HT-29 (cell line): ENCODE measurements at places on chromosomes 7 and 10. TPM values are rescaled to one million over a fixed set of nuclear protein-coding genes. Genes with fewer than 3 reads are reported as not detected.

GRCh38 chr7:114789161-114789560, 132.7 kb upstream of the MDFIC start:
- DNase-seq: no peak

GRCh38 chr10:132938472-132939339, 3.7 kb downstream of the CFAP46 start:
- DNase-seq: peak; percentile 30

GRCh38 chr7:78121888-78122287, 323.3 kb downstream of the PHTF2 start:
- DNase-seq: no peak

DNA sequence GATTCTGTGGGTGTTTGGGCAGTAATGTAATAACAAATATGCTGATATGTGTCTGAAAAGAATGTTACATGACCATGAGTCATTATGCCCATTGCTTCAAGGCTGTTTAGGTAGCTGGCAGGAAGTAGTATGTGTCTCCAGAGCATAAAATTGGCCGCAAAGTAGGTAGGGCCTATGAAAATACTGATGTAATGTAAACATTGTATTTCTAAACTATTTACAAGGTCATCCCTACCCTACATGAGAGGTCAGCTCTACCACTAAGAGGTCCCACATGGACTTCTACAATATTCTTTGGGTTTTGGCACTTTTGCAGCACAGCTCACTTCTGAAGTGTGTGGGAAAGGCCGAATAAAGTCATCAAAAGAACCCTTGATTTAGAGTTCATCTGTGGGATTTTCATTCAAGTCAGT, 301.9 kb downstream of the AHR start:
- DNase-seq: no peak

Gene FUOM
- total RNA-seq: 59.7 and 60.8 TPM in 2 replicates

Gene CNPY1
- total RNA-seq: not detected in 2 replicates

DNA sequence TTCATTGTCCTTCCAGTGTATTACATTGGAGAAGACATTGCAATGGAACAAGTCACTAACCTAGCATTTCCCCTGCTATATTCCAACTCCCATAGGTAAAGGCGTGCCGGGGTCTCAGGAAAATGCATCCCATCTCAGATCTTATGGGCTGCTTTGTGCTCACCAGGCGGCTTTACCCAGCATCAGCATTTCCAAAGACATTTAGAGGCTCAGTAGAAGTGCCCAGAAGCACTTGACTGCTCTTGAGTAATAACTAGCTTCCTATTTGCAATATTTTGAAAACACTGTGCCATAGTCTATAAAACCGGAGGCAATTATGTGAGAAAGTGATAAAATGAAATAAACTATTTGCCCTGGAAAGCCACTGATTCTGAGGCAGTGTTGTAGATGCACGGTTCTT, 415.0 kb upstream of the NPVF start:
- DNase-seq: no peak

Gene OGDHL
- 0.08 and 0.18 TPM in 2 replicates for total RNA-seq

Gene OR2A1
- total RNA-seq: not detected in 2 replicates

Gene UPK3B
- total RNA-seq: 96.8 and 102 TPM in 2 replicates

Gene LRIT1
- total RNA-seq: not detected in 2 replicates

- DNase-seq: peak; percentile 33
Observed at GRCh38 chr10:60480865-60481563, 91.3 kb upstream of the ANK3 start.

DNA sequence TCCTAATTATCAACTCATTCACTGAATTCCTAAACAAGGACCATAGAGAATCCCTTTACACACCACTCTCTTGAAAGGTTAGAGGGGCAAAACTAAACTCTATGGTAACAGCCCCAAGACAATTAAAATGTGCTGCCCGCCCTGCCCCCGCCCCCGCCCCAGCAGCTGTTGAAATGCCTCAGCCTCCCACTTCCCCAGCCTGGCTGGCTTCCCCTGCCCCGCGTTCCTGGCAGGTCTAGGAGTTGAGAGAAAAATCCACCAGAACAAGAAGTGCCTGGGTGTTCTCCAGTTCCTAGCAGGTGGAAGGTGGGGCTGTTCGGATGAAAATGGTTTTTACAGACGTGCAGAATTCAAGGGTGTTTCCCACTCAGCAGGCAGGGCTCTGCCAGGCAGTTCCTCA, 109.5 kb upstream of the ZEB1 start:
- DNase-seq: no peak

Gene ZNF804B
- not detected in 2 replicates for total RNA-seq

GRCh38 chr7:115704884-115705283, 325.7 kb downstream of the TFEC start:
- no peak for DNase-seq

GRCh38 chr10:132390170-132390920, 6.7 kb upstream of the PWWP2B start:
- DNase-seq: no peak

GRCh38 chr10:74642901-74643595, 183.4 kb upstream of the KAT6B start:
- DNase-seq: peak; percentile 9

Gene FRMPD2
- total RNA-seq: not detected in 2 replicates

- DNase-seq: no peak
Observed at GRCh38 chr7:27129729-27130539, 623 bp downstream of the HOXA4 start.

- DNase-seq: no peak
Observed at GRCh38 chr10:1628757-1629156, 108.6 kb downstream of the ADARB2 start.

Gene WNT2
- not detected in 2 replicates for total RNA-seq

DNA sequence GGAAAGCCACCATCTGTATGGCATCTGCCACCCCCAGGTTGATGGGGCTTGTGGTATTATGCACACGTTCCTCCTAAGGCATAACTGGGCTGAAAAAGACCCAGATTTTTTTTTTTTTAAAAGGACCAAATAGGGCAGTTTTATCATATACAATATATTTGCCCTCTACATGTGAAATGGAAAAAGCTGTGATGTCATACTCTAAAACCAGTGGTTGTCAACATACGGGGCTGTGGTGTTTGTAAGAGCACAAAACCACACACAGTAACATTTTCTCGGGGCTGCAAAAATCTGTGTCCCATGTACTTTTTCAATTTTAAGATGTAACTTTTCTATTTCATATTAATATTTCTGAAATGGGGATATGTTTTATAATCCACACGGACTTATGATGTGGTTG, 34.9 kb downstream of the FAM171A1 start:
- no peak for DNase-seq

DNA sequence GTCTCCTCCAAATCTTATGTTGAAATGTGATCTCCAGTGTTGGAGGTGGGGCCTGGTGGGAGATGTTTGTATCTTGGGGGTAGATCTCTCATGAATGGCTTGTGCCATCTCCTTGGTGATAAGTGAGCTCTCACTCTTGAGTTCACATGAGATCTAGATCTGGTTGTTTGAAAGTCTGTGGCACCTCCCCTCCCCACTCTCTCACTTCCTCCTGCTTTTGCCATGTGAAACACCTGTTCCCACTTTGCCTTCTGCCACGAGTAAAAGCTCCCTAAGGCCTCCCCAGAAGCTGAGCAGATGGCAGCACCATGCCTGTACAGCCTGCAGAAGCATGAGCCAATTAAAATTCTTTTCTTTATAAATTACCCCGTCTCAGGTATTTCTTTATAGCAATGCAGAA, 23.5 kb downstream of the TMEM229A start:
- DNase-seq: no peak

DNA sequence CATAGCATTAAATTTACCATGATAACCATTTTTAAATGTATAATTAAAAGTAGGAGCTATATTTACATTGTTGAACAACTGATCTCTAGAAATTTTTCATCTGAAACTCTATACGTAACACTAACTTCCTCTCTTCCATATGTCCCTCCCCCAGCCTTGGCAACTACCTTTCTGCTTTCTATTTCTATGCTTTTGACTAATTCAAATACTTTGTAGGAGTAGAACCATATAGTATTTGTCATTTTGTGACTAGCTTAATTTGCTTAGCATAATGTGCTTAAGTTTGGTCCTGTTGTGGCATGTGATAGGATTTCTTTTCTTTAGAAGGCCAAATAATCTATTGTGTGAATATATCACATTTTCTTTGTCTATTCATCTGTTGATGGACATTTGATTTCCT, 225.3 kb upstream of the POT1 start:
- DNase-seq: no peak

DNA sequence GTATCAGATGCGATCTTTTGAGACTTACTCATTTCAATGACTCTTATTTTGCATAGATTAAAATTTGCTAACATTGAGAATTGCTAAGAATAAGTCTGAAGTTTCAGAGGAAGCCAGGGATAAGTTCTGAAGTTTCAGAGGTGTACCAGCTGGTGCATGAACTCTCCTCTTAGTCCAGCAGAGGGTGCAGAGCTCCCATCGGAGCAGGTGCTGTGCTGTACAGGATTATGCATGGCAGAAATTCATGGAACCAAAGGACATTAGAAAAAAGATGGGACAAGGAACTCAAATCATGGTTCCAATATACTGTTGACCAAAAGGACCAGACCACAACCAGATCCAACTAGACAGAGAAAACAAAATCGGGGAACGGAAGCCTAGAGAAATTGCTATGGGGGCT, 41.9 kb downstream of the MGAM2 start:
- DNase-seq: peak; percentile 65

DNA sequence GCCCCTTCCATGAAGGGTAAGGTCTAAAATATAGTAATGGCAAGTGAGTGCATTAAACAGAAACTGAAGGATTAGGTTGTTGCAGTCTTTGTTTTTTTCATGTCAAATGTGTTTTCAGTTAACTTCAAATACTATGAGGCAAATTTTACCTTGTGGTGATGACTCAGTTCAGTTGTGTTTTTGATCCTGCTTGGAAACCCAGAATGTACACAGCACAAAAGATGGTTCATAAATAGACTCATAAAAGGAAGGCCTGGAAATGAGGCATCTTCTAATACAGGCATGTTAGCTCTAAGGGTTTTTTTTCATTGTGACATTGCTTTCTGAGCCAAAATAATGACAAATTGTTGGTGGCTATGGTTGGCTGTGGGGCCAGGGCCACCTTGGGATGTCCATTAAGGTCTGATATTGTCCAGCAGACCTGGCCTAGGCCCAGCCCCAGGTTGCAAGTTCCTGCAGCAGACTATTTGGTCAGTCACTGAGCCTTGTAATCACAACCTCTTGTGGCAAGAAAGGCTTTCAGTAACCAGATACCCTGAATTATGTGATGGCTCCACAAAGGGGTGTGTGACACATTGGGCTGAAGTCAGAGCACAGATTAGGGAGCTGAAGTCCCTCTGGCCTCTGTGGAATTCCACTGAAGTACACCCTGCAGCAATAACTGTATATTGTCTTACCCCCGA, 69.0 kb upstream of the SAMD8 start:
- no peak for DNase-seq

DNA sequence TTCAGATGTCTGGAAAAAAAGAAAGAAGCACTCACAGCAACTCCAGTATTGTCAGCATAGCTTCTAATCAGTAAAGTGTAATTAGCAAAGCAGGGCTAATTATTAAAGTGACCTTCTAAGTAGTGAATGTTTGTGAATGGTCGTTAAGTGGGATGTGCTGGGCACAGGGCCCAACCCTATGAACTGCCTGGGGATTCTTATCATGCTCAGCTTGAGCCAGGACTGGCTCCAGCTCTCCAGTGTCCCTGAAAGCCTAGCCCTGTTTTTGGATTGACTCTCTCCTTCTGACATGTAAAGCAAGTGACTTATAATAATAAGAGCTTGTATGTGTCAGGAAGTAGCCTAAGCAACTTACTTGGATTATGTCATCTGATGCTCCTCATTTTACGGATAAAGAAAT, 9.5 kb upstream of the TBX20 start:
- no peak for DNase-seq

DNA sequence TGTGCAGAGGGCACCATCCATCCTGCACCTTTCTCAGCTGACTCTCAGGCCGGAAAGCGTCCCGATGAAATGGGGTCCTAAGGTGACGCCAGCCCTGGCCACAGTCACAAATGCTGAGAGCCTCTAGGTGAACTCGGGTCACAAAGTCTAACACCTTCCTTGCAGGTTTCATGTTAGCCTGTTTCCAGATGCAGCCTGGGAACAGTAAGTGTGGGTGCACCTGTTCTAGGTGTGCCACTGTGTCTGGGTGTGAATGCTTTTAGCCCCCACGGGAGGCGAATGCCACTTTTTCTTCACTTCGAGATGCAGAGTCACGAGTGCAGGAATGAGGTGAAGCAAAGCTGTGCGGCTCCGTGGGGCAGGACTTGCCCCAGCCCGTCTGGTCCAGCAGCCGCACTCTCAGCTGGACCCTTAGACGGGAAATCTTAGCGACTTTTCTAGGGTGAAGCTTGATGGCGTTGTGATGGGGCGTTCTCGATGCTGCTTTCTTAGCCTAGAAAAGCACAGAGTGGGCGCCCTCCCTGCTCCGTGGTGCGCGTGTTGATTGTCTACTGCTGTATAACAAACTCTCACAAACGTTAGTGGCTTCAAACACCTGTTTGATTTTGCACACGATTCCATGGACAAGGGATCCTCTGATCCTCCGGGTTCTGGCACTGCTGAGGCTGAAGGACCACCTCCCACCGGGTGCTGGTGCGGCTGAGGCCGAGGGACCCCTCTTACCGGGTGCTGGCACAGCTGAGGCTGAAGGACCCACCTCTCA, 13.6 kb upstream of the VIPR2 start:
- no peak for DNase-seq

GRCh38 chr10:110681023-110681681, 37.0 kb downstream of the RBM20 start:
- DNase-seq: peak; percentile 49

DNA sequence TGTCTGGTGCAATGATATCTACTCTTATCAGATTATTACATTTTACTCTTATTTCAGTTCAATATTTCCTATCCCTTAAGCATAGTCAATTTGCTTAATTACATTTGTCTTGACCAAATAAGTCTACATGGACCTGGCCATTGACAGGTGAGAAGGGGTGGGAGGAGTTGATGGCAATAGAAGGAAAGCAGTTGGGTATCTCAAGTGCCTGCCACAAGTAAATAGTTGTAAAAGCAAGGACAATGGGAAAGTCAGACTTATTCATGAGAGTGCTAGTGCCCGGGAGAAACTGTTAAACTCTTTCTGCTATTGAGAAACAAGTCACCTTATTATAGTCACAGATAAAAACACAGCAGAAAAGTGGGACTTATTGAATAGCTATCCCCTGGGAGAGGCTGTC, 32.4 kb upstream of the HGF start:
- no peak for DNase-seq

Gene CDHR1
- not detected in 2 replicates for total RNA-seq

- DNase-seq: no peak
Observed at GRCh38 chr7:105325216-105325904, 63.4 kb downstream of the SRPK2 start.

Gene NEUROG3
- 0.99 and 1.5 TPM in 2 replicates for total RNA-seq

- DNase-seq: no peak
Observed at GRCh38 chr10:1316809-1317143, 260.6 kb downstream of the WDR37 start.
